ENCODE measurements at places on chromosomes 1 and 21. TPM values are rescaled to one million over a fixed set of nuclear protein-coding genes. Genes with fewer than 3 reads are reported as not detected.

The MPZ gene
- 2.0 TPM for polyA plus RNA-seq

The BMP8B gene
- polyA plus RNA-seq = 0.63 TPM

The EXTL1 gene
- polyA plus RNA-seq = 0.08 TPM

The YBX1 gene
- polyA plus RNA-seq = 617 TPM

The SNX7 gene
- polyA plus RNA-seq = 9.5 TPM

The NPPB gene
- polyA plus RNA-seq = 0.45 TPM

Measured in lung (tissue), 17 donors.